ENCODE measurements at places on chromosomes 12 and 14.

DNA sequence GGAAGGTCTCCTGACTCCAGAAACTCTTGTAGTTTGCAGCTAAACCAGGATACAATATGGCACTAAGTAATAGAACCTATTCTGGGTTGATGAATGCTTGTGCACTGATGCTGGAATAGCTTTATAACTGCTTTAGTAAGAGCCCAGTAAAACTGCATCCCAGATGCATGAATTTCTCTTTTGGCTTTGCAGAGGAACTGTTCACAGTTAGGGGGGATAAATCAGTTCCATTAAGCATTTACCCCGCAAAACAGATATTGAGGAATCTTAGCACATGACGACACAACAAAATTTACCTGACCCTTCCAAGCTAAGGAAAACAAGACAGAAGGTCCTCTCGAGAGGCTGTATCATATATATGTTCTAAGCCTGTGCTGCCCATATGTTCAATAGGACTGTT is 457.4 kb downstream of the FOXG1 start:
- DNase-seq: no peak

DNA sequence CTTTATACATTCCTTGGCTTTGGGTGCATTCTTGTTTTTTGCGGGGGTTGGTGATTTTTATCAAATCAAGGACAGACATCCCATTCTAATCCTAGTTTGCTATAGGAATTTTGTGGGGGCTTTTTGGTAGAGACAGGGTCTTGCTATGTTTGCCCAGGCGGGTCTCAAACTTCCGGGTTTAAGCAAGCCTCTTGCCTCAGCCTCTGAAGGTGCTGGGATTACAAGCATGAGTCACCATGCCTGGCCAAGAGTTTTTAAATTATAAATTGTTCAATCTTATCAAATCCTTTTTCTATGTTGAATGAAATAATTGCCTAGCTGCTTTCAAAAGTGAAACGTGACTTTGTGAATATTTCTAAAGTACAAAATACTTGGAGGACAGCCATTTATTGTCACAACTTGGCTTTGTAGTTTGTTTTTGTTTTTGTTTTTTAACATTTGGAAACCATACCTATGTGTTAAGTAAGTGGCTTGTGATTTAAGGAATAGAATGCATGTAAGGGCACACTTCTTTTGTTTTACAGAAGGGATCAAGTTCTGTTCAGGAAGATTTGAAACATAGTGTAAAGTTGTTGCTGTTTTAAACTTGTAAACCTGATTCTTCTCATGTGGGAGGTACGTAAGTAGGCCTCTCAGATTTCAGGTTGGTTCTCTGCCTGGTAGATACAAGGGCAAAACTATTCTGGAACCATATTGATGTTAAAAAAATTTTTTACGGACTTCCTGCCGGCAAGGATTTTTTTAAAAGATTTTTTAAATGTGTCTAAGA is 13.4 kb downstream of the MARK3 start:
- DNase-seq: no peak

- no peak for DNase-seq
Observed at GRCh38 chr12:89279499-89279898, 72.8 kb downstream of the DUSP6 start.

DNA sequence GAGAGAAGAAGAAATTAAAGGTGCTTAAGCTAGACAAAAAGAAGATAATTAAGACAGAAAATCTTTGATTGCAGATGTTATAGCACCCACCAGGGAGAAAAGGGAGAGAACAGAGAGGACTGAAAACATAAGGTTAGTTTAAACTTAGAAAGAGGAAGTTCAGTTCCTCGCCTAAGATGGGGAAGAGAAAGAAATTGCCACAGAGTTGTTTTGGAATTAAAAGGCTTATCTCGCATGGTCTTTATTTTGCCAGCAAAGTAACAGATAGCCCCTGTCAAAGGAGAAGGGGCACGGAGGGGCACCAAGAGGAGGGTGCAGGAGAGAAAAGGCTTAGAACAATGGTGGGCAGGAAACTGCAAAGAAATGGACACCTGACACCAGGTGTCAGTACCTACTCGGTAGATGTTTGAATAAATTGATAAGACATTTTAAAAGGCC is 17.8 kb upstream of the OXA1L start:
- no peak for DNase-seq

GRCh38 chr12:114935658-114936057 is 251.7 kb upstream of the TBX3 start:
- DNase-seq: no peak

- peak; percentile 60 for DNase-seq
Observed at GRCh38 chr12:110896559-110896958, 23.8 kb downstream of the MYL2 start.

GRCh38 chr14:61065656-61066055 is 84.6 kb downstream of the SLC38A6 start:
- no peak for DNase-seq

GRCh38 chr14:103932791-103933490 is 4.7 kb downstream of the TDRD9 start:
- DNase-seq: no peak

DNA sequence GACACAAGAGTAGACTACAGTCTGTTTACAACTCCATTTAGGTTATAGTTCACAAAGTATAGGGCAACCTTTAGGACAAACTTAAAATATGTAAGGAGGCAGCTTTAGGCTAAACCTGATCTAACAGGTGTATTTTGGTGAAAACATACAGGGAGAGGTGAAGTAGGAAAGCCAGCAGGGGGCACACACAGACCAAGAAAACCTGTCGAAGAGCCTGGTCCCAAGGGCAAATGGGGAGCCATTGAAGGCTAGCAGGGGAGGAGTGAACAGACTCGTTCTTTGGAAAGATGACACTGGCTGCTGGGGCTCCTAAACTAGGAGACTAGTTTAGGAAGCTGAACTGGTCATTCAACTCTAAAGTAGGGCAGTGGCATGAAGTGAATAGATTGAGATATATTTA is 138.8 kb upstream of the WSCD2 start:
- peak; percentile 21 for DNase-seq
